ENCODE measurements at places on chromosomes 7 and 10.

- DNase-seq, result no peak
Measured at GRCh38 chr7:16484453-16485158, 19.1 kb upstream of the SOSTDC1 start.

GRCh38 chr10:121405953-121406352 lies 192.3 kb downstream of the FGFR2 start:
- DNase-seq, result no peak

DNA sequence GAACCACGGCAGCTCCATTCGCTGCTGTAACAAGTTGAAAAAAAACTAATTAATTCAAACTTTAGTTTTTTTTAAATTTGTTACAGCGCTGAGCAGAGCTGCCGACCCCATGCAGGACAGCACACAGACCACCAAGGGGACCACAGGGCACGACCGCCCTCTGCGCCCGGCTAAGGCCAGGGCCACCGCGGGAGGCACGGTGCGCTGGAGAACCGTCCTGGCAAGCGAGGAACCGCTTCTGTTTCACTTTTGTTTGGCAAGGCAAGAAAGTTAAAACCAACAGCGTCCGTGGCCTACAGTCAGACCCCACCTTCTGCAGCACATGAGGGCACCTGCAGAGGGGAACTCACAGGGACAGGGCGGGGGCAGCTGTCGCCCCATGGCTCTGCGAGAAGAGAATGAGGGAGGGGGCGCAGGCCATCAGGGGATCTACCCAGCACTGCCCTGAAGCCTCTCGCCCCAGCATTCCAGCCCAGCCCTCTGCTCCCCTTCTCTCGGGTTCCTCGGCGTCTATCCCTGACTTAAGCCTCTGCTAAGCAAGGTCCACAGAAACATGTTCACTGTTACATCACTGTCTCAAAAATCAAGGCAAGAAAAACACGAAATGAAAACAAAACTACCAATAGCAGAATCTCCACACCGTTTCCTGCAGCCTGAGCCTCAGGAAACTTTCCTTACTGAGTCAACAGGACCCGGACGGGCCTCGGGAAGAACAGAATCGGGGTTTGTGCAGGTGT lies 204.4 kb downstream of the DIP2C start:
- DNase-seq, result no peak

DNA sequence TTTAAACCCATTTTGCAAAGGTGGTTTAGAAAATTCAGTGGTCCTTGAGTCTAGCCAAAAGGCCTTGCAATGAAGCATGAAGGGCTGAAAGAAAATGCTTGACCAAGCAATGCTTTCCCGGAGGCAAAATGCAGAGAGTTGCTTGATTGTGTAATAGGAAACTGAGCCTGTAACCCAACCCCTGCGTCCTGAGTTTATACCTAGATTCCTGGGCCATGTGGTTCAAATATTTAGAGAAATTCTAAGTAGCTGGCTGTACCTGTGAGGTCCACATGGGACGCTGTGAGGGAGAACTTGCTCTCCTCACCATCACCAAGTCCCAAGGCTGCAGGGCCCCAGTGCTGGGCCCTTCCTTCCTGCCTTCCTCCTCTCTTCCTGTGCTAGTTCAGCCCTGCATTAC lies 45.7 kb downstream of the CXCL12 start:
- no peak for DNase-seq

GRCh38 chr10:122143238-122143841 lies 127.8 kb upstream of the BTBD16 start:
- DNase-seq, result no peak

GRCh38 chr10:97718178-97718577 lies 4.6 kb downstream of the MARVELD1 start:
- no peak for DNase-seq

DNA sequence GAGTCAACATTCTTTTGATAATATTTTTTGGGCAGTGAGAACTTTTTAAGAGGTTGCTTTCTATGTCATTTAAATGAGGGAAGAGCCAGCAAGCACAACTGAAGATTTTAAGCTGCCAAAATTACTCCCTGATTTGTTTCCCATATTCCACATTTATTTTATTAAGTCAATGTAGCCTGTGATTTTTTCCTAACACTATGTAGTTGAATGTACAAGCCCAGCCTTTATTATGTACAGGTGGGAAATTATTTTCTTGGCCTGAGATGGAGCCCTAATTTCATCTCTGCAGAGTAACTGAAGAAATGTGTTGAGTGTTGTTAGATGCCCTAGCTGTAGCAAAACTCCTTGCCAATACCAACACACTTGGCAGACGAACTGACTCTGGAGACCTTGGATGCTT lies 83.1 kb upstream of the MINDY3 start:
- no peak for DNase-seq

GRCh38 chr10:22564060-22564459 lies 150.3 kb downstream of the PIP4K2A start:
- DNase-seq, result no peak

DNA sequence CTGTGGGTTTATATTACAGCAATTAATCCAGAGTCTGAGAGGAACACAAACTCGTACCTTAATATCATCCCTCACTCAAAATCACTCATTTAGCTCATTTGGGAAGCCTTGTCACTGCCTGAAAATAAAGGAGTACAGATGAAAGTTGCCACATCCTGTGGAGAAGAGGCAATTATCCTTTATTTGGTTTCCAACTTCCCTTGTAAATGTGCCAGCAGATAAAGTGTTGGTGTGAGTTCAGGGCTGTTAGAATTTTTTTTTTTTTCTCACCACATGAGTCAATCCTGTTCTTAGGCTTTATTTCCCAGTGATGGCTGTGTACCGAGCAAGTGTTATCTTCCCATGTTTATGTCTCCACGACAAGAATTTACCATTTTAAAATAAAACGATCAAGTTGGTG lies 99.0 kb upstream of the SMIM30 start:
- DNase-seq, result no peak

GRCh38 chr7:75969182-75969581 lies 25.2 kb downstream of the TMEM120A start:
- DNase-seq, result no peak

DNA sequence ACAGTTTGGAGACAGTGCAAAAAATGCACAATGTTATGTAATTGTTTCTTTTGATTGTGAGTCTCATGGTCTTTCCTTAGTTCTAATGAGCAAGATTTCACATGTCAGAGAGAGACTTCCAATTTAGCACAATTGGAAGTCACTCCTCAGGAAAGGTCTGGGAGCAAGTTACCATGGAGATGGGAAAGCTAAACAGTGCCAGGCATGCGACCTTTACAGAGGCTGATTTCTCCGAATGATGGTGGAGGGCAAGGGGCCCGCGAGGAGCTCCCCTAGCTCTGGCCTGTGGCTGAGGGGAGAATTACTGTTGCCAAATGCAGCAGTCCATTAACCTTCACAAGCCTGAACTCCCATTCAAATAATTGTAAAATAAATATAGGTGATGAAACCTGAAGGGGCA lies 59.3 kb downstream of the CDCA7L start:
- no peak for DNase-seq

DNA sequence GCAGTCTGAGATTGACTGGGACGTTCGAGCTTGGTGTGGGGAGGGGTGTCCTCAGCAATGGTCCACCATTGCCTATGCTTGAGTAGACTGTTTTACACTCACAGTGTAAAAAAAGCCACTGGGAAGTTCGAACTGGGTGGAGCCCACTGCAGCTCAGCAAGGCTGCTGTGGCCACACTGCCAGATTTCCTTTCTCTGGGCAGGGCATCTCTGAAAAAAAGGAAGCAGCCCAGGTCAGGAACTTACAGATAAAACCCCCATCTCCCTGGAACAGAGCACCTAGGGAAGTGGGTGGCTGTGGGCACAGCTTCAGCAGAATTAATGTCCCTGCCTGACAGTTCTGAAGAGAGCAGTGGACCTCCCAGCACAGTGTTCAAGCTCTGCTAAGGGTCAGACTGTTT lies 80.3 kb downstream of the BICC1 start:
- DNase-seq, result no peak

- no peak for DNase-seq
Measured at GRCh38 chr7:55178863-55179773, 160.3 kb downstream of the EGFR start.

- no peak for DNase-seq
Measured at GRCh38 chr10:120614680-120615079, 157.7 kb downstream of the PLPP4 start.

- no peak for DNase-seq
Measured at GRCh38 chr7:30411897-30412296, 66.7 kb downstream of the NOD1 start.

- no peak for DNase-seq
Measured at GRCh38 chr7:170551-171363, 21.6 kb upstream of the FAM20C start.

DNA sequence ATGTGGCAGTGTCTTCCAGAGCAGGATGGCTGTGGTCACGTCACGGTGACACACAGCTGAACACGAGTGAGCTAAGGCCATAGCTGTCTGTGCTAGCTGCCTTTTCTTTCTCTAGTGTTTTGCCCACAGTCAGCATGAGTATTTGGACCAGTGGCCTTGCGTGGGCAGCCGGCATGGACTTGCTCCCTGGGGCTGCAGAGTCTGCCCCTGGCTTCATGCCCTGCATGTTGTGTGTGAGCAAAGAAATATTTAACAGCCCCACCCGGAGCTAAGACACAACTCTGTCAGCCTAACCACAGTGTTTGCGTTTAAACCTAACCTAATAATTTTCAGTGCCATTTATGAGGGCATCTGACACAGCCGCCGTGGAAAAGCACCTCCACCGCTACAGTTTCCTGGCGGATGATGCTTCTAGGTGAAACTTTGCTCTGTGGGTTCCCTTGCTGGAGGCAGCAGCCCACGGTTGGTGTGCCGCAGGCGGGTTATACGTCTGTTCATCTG lies 14.6 kb downstream of the CHST12 start:
- no peak for DNase-seq

DNA sequence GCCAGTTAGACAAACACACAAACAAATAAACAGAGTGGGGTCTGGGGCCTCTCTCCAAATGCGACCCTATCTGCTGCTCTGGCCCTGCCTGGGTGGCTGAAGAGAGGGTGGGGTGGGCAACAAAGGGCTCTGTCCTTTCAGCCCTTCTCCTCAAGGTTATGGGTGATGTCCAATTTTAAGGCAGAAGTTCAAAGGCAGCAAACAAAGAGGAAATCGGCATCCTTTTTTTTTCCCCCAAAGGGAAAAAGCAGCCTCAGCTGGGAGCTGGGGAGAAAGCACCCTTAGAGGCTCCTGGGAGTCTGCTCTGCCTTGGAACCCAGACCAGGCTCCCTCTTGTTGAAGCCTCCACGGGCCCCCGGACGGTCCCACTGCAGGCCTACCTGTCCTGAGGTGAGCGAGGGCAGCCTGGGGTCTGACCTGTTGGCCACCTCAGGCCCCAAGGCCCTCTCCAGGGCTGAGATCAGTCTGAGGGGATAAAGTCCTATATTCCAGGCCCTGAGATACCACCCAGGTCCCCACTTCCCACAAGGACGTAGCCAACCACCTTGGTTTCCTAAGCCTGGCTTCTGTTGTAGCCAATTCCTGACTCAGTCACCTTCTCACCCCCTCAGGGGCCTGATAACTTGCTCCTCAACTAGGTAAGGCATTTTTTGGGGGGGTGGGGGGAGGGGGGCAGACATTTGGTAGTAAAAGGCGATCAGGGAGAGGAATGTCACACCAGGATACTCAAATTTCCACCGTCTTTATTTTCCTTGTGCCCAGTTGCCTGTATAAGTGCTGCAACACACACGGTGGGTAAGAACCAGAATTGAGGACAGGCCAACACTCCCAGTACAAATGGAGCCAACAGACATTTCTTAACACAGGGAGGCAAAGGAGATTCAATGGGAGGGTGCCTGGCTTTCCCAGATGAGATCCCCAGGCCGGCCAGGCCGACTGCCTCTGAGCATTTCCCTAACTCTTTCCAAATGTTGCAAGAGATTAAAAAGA lies 4.3 kb downstream of the HOXA11 start:
- DNase-seq, result no peak

DNA sequence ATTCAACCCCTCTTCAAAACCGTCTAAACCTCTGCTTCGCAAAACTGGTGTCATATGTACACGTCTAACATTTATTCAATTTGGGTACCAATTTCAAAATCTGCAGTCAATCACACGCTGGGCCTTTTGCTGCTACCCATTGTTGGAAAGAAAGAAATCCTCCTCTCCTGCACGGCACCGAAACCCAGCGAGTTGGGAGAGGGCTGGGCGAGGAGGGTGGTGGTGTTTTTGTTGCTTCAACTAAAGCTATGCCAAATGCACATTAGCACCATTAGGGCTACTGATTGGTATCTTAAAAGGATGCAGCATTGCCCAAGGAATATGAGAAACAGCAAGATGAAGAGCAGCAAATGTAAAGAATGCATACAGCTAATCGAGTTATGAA lies 7.8 kb downstream of the EBF3 start:
- DNase-seq, result no peak

- DNase-seq, result no peak
Measured at GRCh38 chr10:127003032-127003685, 97.9 kb downstream of the DOCK1 start.

DNA sequence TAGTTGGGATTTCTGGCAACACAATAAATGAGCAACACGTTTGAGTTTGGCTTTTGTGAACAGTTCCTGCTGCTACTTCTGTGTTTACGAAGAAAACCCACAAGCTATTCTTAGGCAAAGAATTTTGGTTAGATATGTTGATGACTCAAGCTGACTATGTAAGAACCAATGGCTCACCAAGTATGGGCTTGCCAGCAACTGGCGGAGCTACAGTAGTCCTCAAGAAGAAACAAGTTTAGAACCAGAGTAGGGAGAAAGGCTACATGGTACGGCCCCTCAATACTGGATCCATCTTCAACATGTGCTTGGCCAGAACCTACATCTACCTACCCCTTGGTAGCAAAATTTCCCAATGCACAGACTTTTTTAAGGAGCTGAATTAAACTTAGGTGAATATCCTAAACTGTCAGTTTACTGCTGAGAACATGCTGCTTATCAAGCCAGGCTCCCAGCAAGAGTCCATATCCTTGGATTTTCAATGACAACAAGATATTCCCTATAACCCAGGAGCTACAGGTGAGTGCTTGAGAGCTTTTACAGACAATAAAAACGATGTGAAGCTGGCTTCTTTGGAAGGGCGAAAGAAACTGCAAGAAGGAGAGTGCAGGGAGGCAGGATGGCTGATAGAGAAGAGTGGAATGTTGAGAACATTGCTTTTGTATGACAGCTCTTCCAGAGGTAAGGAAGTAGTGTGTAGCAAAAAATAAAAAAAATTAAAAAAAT lies 74.3 kb upstream of the ASAH2 start:
- no peak for DNase-seq

DNA sequence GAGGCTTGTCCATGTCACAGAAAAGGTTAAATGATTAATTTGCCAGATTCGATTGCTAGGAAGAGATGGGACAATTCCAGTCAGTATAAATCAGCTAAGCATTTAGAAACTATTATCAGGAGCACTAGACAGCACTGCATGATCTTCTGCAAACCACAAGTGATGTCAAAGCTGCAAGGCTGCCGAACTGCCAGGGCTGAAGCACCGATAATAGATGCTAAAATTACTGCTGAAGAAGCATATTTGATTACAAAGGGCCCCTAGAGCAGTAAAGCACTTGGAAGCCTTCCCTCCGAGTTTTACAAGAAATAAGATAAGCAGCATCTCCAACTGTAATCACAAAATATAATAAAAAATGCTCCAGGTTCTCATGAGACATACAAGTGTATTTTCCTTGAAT lies 40.6 kb downstream of the RNLS start:
- no peak for DNase-seq

Data from stimulated activated CD8-positive, alpha-beta memory T cell treated with anti-CD3 and anti-CD28 coated beads, Interleukin-2, amount 100 ng/mL, for 1 hour (primary cell).